NCI-H1436 (cell line): ENCODE measurements at places on chromosomes 11 and 22.

DNA sequence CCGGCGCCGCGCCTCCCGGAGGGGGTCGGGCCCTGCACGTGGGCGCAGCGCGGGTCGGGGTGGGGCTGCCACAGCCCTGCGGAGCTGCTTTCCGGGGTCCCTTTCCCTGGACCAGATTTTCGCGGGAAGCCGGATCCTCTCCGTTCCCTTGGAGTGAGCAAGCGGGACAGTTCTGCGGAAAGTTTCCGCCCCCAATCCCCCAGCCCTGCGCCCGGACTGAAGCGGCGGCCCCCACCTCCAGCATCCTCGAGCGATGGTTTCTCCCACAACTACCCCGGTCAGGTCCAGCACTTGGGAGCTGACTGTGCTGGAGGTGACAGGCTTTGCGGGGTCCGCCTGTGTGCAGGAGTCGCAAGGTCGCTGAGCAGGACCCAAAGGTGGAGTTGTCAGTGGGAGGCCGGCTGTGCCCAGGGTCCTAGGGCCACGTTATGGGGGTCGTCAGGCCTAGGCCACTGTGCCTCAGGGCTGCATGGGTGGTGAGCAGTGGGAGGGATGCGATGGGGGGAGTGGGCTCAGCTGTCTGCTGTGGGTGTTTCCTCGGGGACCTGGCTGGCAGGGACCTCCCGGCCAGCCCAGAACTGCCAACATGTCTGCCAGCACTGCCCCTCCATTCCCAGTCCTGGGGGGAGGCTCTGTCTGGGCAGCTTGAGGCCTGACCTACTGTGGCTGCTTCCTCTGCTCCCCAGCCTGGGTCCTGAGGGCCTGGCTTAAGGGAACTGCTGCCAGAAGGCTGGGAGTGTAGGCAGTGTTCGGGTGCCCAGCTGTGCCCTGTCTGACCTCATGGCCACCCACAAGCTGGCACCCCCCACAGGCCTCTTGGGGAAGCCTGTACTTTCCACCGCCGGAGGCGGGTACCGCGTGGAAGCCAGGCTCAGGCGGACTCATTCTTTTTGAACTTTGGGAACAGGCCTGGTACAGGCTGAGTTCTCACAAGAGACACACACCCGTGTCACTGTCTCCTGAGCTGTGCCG is 726 bp downstream of the ST3GAL4 start:
- no peak for DNase-seq

DNA sequence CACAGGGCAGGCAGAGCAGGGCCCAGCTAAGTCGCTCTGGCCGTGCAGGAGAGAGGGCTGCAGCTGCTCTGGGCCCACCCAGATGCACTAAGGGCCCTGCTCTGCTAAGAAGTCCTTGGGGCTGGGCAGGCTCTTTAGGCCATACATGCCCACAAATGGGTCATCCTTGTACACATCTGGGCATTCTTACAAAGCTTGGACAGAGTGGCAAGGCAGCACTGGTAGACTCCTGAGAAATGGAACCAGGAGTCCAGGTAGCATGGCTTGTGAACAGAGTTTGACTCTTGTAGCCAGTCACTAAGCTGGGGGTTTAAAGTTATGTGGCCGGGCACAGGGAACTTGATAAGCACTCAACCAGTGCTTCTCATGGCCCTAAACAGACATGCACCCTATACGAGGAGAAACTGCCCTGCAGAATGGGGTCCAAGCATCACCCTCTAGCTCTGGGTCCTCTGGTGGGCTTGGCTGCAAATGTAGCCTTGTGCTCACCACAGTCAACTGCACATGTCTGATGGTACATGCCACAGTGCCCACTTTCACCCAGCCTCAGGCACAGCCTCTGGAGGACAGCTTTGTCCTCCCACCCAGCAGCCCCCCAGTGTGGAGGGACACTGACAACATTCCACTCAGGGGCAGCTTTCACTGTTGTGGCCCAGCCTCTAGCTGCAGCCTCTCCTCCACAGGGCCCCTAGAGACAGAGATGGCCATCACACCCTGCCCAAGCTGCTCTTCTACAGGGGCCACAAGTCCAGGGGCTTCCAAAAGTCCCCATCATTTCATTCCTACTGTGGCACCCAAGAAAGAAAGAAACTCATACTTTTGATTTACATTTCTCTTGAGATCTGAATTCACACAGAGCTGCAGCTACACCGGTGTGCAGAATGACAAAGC is 75.2 kb downstream of the DGCR2 start:
- DNase-seq = no peak

DNA sequence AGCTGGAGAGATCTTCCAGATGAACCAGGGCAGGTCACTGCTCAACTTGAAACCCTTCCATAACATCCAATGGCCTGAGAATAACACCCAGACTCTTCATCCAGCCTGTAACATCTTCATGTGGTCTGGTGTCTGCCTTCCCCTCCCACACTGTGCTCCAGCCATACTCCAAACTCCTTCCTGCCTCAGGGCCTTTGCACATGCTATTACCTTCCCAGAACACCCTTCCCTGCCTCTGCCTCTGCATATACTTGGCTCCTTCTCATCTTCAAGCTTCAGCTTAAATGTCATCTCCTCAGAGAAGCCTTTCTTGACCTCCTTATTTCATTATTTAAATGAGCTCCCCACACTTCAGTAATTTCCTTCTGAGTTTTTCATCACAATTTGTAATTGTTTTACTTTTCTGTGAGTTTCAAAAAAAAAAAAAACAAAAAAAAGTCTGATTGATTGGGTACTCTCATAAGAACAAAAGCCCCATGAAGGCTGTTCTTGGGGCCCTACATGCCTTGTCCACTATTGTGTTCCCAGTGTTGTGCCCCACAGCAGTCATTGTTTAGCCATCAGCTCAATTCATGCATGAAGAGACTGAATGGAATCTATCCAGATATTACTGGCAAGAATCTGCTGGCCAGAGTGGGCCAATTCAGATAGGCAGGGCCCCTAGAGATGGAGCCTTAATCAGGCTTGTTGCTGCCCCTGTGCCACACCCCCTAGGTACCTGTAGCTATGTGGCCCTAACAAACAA is 22.1 kb downstream of the LMO1 start:
- DNase-seq = no peak

DNA sequence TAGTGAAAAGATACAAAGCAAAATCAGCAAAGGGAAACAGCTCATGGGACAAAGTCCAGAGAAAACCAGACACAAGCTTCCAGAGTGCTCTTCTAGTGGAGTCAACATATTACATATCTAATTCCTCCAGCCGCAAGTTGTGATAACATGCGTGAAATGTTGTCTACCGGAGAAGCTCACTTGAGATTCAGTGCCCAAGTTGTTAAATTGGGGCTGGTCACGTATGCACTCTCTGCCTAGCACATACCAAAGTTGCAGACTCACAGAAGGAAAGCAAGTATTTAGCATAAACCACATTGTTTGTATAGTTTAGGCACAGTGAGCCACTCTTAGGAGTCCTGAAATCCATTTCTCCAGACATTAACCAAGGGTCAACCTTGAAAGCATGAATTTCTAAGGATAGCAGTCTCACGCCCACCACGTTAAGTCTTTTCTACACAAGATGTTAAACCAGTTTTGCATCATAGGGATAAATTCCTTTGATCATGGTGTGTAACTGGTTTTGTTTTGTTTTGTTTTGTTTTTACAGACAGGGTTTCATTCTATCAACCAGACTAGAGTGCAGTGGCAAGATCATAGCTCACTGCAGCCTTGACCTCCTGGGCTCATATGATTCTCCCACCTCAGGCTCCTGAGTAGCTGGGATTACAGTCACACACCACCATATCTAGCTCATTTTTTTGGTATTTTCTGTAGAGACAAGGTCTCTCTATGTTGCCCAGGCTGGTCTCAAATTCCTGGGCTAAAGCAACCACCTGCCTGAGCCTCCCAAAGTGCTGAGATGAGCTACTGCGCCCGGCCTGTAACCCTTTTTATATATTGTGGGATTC is 39.5 kb upstream of the EP300 start:
- DNase-seq = no peak

DNA sequence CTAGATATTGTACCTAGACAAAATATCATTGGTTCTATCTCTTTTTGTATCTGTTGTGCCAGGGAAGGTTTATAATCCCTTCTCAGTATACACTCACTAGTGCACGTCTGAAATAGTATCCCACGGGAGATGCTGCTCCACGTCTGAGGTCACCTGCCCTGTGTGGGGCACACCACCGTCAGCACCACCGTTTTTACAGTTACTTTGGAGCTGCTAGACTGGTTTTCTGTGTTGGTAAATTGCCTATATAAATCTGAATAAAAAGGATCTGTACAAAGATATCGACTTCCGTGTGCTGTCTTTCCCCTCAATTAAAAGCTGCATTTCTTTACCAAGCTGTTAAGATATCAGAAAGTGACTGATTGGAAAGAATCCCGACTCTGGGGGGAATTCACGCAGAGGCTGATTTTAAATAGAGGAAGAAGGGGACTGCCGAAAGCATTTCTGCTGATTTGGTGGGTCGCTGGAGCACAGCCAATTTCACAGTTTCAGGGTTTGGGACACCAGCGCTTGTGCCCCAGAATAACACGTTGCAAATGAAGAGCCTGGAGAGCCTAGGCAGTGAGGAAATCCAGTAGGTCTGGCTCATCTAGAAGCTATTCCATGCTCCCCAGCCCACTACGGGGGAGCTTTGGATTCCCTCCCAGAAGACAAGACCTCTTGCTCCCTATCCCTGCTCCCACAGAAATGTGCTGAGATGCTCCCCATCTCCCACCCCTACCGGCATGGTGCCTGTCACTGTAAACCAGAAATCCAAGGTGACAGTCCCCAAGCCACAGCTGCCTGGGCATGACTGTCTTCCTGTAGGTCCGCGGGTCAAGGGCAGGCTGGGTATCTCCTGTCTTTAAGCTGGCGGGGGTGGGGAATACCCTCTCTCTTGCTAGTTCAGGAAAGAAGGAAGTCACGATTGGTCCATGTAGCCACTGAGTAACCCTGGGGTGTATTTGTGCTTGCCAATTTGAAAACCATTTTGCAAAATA is 12.7 kb upstream of the MYO18B start:
- no peak for DNase-seq

DNA sequence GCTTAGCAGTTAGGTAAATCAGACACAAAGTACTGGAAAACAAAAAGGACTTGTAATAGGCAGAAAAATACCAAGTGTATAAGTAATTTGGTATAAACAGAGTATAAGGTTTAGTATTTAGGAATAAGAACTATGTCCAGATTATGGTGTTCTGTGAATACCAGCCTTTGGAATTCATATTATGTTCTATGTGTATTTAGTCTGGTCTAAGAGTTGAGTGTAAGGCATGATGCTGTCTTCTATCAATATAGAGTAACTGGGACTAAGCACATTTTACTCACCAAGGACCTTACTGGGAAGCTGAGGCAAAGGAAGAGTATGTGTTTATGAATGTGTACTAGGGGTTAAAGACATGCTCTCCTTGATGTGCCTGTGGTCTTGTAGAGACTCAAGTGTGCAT is 9.5 kb downstream of the SDHD start:
- DNase-seq = no peak

- no peak for DNase-seq
These were observed 16.4 kb upstream of the MFNG start for GRCh38 chr22:37502342-37503182.

- DNase-seq = no peak
These were observed 29.8 kb upstream of the EED start for GRCh38 chr11:86214710-86215109.
